ENCODE measurements at places on chromosomes 2 and 18.

GRCh38 chr2:55616551-55617174, 759 bp downstream of the PPP4R3B start:
- peak; percentile 44 for DNase-seq

DNA sequence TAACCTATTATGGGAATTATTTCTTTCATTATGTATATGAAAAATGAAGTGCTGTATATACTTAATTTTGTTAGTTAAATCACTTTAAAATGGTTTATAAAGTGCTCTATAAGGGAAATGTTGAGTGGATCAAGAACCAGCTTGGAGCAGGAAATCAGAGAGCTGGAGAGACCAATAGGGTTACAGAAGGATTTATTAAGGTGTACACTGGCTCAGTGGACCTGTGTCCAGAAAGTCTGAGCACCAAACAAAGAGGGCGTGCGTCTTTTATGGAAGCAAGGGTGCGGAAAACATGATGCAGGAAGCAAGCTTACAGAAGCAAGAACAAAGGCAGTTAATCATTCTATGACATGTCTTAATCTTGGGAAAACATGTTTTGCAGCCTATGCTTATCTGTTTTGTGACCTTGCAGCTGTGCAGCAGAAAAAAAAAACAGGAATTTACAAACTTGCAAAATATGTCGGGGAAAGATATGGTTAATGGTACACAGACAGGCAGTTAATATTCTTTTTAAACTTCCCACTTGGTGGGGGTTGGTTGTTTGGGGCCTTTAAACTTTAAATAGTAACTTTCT, 65.2 kb upstream of the SLC35G4 start:
- DNase-seq, result no peak

DNA sequence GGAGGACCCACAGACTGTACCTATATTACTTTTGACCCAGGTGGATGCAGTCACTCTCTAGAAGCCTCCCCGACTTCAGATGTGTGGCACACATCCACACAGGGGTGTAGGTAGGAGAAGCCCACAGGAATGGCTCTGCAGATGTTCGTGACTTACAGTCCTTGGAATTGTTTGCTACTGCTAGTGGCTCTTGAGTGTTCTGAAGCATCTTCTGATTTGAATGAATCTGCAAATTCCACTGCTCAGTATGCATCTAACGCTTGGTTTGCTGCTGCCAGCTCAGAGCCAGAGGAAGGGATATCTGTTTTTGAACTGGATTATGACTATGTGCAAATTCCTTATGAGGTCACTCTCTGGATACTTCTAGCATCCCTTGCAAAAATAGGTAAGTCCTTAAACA, 605 bp downstream of the SLC9A4 start:
- DNase-seq, result no peak

DNA sequence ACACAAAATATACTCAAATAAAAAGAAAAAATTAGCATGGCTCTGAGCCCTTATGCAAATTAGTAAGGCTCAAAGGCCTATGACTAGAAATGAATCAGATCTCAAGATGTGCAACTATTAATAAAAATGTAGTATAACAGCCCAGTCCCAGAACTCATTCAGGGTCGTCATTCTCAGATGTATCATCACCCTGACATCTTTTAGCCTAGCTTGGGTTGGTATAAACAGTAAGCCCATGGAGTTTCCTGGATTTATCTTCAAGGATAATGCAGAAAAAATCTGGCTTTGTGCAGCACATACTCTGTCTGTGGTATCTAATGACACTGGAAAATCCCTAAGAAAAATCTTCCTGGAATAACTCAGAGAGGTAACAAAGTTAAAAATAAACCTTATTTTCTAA, 239.3 kb downstream of the ZNF385B start:
- no peak for DNase-seq

DNA sequence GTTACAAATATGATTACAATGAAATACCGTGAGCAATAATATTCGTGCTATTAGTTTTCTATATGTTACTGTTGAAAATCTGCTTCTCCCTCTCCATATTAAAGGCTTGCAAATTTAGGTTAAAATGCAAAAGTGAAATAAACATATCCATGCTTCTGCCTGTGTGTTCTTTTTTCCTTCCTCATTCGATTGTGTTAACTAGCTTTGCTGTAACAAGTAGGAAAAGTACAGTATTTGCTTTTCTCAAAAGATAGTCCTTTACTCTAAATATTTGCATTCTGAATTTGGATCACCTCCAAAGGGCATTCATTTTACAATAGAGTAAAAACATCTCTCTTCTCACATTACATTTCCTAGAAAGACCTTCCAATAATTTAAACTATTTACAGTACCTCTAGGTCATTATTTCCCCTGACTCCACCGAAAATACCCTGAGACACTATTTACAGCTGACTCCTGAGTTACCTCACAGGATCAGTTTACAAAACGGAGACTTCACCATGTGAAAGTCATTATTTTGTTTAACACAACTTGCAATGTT, 835.0 kb upstream of the FANCL start:
- DNase-seq, result no peak

- no peak for DNase-seq
Measured at GRCh38 chr2:21580391-21580790, 456.6 kb downstream of the TDRD15 start.

- DNase-seq, result no peak
Measured at GRCh38 chr2:223076573-223076972, 24.6 kb downstream of the KCNE4 start.

GRCh38 chr2:235713189-235713588, 219.3 kb downstream of the AGAP1 start:
- no peak for DNase-seq

DNA sequence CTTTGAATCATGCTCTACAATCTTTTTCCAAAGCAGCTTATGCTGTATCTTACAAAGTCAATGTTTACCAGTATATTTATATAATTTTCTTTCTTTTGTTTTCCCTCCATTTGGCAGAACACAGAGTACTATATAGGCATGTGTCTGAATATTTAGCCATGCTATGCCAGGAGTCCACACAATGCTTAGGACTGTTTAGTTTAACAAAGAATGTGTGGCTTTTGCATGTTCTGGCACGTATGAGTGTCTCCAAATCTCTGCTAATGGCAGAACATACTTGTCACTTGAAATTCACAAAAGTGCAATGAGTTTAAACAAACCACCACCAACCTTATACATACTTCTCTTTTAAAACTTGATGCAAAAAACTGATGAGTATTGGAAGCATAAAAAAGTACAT, 268.0 kb downstream of the NR4A2 start:
- no peak for DNase-seq

DNA sequence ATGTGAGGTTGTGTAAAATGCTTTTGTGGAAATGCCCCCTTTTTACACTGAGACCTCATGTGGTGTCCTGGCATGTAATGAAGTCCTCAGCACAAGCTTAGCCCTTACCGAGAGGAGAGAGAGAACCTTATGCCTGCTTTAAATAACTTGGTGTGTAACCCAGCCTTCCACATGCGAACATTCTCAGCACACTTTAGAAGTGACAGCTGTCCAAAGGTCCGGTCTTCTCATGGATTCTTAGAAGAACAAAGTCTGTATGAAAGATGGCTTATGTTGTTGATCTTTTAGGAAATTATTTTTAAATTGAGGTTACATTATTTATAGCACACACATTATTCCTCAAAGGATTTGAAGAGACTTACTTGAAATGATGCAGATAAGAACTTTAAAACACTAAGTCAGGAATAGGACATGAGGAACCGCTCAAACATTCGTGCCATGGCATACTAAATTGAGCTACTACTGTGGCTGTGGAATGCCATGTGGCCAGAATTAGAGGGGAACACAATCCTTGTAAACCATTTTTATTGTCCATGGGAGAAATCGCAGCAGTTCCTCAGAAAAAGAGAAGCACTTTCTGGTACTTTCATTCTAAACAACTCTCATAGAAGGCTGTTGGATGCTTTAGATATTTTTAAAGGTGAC, 79.6 kb downstream of the WDSUB1 start:
- DNase-seq, result no peak

- no peak for DNase-seq
Measured at GRCh38 chr2:179340678-179341077, 76.0 kb upstream of the SESTD1 start.

DNA sequence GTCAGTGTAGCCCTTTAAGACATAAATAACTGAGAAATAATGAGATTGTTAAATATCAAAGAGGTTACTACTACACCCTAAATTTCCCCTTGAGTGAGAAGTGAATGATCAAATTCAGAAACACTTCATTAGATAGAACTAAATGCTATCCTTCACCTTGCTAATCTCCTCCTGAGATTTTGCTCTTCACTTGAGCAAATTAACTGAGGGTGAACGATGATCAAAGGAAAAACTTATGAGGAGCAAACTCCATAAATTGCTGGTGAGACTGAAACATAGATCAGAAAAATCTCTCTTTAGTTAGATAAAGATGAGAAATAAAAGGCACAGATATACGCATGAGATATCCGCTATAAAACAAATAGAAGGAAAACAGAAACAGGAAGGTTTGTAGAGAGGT, 63.1 kb upstream of the TANC1 start:
- no peak for DNase-seq

- DNase-seq, result no peak
Measured at GRCh38 chr2:110126906-110127305, 11.3 kb upstream of the MALL start.

GRCh38 chr2:85772019-85772745, 18.4 kb downstream of the ATOH8 start:
- peak; percentile 96 for DNase-seq

- DNase-seq, result no peak
Measured at GRCh38 chr2:50729306-50730049, 302.5 kb downstream of the NRXN1 start.

DNA sequence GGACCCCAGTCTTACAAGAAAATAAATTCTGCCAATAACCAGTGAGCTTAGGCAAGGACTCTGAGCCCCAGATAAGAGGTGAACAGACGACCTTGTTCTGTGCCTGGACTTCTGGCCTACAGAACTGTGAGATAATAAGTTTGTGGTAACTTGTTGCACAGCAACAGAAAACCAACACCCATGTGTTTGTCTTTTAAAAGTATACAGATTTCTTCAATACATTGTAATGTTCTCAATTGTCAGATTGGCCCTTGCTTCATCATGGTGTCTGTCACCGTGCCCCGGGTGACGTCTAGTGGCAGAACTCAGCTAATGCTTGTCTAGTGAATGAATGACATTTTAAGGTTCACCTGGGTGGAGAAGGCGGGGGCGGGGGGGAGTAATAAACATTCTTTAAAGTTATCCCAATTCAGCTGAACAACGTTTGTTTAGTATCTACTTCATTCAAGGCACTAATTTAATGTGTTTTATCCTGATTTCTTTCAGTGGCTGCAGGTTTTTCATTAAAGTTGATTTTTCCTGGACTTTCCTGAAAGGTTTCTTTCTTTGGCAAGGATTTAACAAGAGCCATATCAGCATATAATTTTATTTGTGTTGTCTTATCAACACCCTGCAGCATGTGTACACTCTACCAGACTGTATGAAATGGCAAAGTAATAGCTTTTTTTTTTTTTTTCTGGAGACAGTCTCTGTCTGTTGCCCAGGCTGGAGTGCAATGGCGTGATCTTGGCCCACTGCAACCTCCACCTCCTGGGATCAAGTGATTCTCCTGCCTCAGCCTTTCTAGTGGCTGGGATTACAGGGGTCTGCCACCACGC, 123.8 kb upstream of the DLX2 start:
- no peak for DNase-seq

DNA sequence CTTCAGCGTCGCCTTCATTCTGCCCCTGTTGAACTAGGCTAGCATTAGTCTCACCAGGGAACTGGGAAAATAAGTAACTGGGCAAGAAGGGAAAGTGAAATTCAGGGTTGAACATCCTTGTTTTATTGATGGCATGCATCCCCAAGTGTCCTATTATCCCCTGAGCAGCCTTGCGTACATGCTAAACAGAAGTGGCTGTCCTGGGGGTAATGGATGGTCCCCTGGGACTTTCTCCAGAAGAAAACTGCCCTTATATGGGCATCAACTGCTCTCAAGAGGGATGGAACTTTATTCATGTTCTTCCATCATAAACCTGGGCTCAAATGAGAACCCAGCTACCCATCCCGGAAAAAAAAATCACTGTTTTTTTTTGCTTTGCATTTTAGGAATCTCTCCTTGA, 11.8 kb upstream of the SMIM21 start:
- DNase-seq, result no peak

GRCh38 chr2:239904496-239904895, 120.6 kb downstream of the NDUFA10 start:
- no peak for DNase-seq

GRCh38 chr2:25700221-25700660, 26.9 kb upstream of the DTNB start:
- DNase-seq, result peak; percentile 76

GRCh38 chr2:63613391-63613901, 24.7 kb downstream of the MDH1 start:
- no peak for DNase-seq
